NCI-H1048 (cell line): ENCODE measurements at places on chromosomes 7 and 10.
A peak's percentile ranks its signal among the peaks of the same experiment; 100 is the strongest.

DNA sequence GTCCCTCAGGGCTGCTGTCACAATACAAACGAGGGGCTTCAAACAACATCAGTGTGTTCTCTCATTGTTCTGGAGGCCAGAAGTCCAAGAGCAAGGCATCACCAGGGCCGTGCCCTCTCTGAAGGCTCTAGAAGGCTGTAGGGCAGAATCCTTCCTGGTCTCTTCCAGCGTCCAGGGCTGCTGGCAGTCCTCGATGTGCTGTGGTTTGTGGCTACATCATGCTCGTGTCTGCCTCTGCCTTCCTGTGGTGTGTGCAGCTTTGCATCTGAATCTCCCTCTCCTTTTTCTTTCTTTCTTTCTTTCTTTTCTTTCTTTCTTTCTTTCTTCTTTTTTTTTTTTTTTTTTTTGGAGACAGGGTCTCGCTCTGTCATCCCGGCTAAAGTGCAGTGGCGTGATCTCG, 103.5 kb downstream of the INSYN2A start:
- DNase-seq = no peak

GRCh38 chr10:133324198-133324792, 12.4 kb downstream of the CALY start:
- DNase-seq = peak; percentile 49

DNA sequence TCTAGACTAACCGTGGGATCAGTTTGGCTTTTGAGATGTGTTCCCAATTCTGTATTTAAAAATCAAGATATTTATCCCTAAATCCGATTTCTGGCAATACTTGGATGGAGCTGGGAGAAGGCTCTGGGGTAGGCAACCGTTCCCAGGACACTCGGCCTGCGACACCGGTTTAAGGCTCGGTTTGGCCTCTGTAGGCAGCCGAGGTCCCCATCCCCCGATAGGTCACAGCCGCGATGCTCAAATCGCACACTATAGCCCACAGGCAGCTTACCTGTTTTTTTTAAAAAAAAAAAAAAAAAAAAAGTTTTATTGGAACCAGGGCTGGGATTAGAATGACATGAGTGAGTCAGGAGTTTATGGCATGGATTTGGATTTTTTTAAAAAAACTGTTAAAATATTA, 729 bp upstream of the TAF3 start:
- no peak for DNase-seq

- DNase-seq = no peak
Measured at GRCh38 chr10:60943316-60944057, 498 bp downstream of the RHOBTB1 start.

DNA sequence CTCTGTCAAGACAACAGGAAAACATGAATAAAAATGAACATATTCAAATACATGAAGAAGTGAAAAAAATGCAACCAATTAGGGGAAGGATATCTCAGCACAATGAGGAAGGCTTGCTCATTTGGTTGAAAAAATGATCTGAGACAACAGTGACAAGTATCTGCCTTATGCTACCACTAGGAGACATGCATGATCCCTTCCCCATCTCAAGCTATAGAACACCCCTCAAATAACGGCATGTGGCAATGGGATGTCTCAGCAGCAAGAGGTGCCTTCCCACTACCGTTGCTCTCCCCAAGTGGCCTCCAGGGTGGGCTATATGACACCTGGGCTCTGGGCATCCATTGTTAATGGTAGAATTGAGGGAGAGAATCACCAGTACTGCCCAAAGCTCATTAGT, 98.1 kb upstream of the RSU1 start:
- DNase-seq = no peak

- no peak for DNase-seq
Measured at GRCh38 chr10:10247585-10247984, 770.1 kb upstream of the CELF2 start.

DNA sequence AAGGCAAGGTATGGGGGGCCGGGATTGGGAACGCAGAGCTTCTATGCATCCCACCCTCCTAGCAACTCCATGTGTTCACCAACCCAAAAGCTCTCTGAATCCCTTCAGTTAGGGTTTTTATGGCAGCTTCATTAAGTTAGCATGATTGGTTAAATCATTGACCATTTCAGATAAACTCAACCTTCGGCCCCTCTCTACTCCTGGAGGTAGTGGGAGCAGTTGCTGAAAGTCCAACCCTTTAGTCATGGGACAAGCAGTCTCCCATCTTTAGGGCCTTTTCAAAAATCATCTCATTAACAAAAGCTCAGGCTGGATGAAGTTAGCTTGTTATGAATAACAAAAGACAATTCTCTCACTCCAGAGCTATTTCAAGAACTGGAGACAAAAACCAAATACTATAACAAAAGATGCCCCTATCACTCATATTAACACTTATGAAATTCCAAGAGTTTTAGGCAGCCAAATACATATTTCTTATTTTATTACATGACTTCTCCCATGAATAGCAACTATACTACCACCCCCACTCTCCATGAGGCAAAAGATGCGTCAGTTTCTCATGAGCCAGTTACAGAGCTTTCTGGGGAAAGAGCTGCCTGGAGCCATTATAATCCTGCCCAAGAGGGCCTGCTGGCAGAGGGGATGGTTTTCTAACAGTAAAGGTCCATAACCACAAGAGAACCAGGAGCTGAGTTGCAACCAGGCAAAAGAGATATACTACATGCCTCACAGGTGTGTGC, 44.6 kb downstream of the SLC16A12 start:
- DNase-seq = no peak

- DNase-seq = no peak
Measured at GRCh38 chr7:158784270-158784669, 45.0 kb downstream of the ESYT2 start.

DNA sequence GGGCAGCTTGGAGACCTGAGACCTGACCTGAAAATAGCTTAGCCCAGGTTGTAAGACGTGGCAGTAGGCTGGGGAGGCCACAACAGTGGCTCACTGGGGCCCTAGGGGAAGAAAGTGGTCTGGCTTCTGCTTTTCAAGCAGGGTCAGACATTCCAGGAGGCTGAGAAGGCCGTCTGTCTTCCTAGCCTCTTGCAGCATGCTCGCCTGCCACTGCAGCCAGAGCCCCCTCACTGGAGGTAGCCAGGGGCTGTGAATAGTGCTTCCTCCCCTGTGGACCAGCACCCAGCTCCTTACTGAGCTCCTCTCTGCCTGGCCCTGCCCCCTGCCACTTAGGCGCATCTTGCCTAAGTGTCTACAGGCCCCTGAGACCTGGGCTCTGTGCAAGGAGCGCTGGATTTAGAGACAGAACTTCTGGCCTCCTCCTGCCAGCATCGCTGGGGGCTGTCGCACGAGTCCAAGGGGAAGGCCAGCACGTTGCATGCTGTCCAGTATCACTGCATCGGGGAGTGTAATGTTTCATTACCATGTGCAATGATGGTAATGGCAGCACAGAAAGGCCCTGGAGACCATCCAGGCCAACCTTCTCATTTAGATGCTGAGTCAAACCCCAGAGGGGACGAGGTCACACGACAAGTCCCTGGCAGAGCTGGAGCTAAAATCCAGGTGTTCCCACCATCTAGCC, 12.7 kb downstream of the ZMIZ1 start:
- DNase-seq = no peak

GRCh38 chr10:31584098-31584631, 265.1 kb downstream of the ZEB1 start:
- no peak for DNase-seq

DNA sequence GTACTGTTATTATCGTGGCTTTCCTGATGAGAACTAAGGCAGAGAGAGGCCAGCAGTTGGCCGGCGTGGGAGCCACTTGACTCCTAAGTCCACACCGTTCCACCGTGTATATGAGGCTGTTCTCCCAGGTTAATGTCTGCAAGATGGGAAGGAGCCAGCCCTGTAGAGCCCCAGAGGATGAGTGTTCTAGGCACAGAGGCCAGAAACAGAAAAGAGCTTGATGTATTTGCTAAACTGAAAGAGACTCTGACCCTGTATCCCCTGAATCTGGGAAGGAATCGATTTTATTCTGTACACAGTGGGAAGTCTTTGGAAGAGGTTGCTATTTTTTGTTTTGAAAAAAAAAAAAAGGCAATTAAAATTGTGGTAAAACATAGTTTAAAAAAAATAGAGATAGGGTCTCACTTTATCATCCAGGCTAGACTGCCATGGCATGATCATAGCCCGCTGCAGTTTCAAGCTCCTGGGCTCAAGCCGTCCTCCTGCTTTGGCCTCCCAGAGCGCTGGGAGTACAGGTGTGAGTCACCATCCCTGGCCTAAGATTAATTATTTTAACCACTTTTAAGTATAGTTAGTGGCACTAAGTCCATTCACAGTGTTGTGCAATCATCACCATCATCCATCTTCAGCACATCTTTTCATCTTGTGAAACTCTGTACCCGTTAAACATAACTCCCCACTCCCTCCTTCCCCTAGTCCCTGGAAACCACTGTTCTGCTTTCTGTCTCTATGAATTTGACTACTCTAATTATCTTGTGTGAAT, 348.8 kb downstream of the SDK1 start:
- no peak for DNase-seq

DNA sequence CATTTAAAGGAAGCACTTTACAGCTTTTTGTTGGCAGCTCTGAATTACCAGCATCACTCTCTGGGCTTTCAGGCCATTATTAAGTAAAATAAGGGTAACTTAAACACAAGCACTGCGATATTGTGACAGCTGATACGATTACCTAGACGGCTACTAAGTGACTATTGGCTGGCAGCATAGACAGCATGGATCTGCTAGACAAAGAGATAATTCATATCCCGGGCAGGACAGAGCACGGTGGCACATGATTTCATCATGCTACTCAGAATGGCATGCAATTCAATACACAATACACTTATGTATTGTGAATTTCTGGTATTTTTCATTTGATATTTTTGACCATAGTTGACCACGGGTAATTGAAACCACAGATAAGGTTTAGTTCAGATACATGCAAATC, 522.0 kb upstream of the LRRN3 start:
- DNase-seq = no peak

DNA sequence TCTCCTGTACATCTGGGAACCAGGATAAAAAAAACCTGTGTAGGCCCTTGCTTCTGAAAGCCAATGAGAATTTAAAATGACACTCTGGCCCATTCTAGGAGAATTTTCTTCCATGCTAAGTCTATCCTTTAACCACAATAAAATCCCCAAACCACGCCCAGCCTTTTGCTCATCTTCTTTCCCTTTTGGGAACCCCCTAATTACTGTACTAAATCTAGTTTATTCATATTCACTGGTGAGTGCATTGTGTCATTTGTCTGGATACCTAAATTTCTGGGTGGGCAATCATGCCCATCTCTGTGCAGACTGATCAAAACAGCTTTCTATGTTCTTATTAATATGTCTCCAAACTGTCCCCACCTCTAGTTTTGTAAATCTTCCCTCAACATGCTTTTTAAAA, 11.7 kb upstream of the CDK14 start:
- DNase-seq = no peak

DNA sequence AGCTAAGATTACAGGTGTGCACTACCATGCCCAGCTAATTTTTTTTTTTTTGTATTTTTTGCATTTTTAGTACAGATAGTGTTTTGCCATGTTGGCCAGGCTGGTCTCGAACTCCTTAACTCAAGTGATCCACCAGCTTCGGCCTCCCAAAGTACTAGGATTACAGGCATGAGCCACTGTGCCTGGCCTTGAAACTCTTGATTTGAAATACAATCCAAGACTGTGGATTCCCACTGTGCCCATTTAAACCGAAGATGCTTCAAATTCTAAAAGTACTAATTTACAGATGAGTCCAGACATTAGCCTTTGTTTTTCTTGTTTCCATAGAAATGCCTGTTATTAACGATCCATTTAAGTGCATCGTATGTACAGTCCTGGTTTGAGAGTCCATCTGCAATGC, 130.9 kb downstream of the CACNA2D1 start:
- no peak for DNase-seq

DNA sequence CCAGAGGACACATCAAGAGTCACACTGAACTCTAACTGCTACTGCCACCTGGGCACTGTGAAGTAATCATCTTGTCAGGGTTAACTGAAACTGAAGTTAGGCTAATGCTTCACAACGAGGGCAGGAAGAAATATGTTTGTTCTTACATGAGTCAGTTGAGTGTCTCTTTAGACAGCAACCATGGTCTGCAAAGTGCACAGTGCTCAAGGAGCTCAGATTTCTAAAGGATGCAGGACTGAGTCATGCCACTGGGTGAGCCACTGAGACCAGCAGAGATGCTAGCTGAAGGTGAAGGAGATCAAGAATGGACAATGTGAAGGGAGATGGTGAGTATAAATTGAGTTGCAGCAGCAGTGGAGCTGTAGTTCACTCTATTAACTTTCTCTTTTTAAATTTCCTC, 76.0 kb upstream of the CTTNBP2 start:
- no peak for DNase-seq

DNA sequence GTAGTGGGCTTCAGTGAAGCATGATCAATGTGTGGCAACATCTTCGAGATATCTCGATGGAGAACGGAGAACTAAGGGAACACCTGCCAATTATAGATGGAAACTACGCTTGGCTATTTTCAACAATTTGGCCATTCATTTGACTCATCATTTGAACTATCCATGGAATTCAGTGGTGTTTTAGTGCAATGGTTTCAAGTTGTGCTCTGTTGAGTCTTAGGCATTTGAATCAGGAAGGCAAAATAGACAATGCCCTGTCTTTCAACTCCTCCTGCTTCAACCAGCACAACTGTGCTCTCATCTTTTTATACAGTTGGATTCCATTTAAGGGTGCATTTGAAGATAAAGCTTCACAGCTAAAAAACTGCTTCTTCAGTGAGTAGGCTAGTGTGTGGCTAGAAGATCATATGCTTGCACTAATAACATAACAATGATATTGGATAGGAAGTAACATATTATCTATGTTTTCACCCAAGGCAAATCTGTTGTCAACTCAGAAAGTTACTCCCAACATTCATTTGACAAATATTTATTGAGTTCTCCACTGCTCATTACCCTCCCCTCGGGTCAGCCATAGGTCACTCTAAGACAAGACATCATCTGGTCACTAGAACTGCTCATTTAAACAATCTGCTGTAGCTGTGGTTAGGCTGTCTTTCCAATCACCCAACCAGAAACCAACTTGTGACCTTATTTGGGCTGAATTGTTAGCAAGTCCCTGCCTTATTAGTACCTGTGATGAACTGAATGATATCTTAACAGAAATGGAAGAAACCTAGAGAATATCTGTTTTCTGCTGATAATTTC, 314.1 kb upstream of the SP4 start:
- DNase-seq = no peak

GRCh38 chr10:29957907-29958331, 101.5 kb downstream of the JCAD start:
- DNase-seq = no peak

DNA sequence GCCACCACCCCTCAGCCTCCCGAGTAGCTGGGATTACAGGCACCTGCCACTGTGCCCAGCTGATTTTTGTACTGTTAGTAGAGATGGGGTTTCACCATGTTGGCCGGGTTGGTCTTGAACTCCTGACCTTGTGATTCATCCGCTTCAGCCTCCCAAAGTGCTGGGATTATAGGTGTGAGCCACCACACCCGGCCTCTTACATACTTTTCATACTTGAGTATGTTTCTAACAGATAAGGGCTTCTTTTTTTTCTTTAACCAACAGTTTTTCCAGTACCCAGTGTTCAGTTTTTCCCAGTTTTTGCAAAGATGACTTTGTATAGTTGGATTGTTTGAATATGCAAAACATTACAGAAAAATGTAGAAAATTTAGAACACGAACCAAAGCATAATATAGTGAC, 7.7 kb downstream of the EIF4H start:
- no peak for DNase-seq

GRCh38 chr10:133161486-133162109, 1.6 kb downstream of the KNDC1 start:
- no peak for DNase-seq

- DNase-seq = no peak
Measured at GRCh38 chr10:7261351-7261750, 149.5 kb downstream of the SFMBT2 start.

- no peak for DNase-seq
Measured at GRCh38 chr7:50783801-50784507, 1.3 kb upstream of the GRB10 start.
